ENCODE measurements at places on chromosomes 6 and 20. TPM values are rescaled to one million over a fixed set of nuclear protein-coding genes. Genes with fewer than 3 reads are reported as not detected.

The TPD52L1 gene
- 54.8 TPM for total RNA-seq

The ELOVL4 gene
- total RNA-seq, result 1.4 TPM

- no peak for DNase-seq
These were observed 23.3 kb downstream of the MTFR2 start for GRCh38 chr6:136226674-136227377.

- DNase-seq, result no peak
These were observed 56.6 kb downstream of the SLC23A2 start for GRCh38 chr20:4944518-4945313.

DNA sequence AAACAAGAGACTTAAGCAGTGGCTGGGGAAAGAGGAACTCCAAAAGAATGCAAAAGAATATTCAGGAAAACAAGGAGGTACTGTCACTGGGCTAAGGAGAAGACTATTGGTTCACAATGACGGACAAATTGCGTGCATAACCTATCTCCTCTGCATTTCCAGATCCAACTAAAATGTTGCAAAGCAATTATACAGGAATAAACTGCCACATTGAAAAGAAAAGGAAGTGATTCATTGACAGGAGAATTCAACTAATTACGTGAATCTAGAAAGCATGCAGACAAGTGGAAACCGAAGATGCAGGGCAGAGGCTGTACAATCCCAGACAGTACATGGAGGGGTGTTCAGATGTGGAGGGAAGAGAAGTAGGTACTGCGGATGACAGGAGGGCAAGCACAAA is 152.8 kb upstream of the RIPOR2 start:
- no peak for DNase-seq

GRCh38 chr6:79231666-79232065 is 2.8 kb downstream of the HMGN3 start:
- DNase-seq, result no peak

DNA sequence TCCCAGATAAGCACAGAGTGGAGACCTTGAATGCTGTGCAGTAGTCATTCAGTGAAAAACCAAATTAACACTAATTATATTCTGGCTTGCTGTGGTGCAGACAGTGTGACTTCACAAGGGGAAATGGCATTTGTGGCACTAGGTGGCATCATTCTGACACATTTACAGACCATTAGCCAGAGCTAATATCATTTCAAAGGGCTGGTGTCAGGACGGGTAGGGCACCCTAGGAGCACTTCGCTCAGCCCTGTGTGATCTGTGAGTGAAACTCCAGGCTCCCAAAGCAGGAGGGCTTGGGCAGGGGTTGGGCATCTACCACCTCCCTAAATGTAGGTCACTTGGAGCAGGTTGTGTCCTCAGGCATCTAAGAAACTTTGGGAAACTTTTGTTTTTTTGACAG is 555.8 kb downstream of the PKHD1 start:
- no peak for DNase-seq

DNA sequence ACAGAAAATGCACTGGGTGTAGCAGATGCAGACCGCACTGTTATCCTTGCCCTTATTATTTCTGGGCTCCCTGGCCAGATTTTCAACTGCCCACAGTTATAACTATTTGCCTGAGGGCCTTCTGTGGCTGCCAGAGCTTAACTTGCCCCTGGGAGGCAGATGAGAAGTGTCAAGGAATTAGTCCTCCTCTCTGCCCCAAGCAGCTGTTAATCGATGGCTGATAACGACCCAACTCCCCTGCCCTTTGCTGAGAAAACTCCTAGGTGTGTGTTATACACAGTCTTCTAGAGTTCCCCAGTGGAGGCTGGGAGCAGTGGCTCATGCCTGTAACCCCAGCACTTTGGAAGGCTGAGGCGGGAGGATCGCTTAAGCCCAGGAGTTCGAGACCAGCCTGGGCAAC is 44.4 kb upstream of the SHLD1 start:
- DNase-seq, result no peak

The ENTPD6 gene
- 53.3 TPM for total RNA-seq

- DNase-seq, result no peak
These were observed 28.4 kb downstream of the BMP7 start for GRCh38 chr20:57238089-57238488.

The TSHZ2 gene
- total RNA-seq, result 23.3 TPM

The MYB gene
- 0.89 TPM for total RNA-seq

GRCh38 chr6:144480473-144480872 is 195.3 kb downstream of the UTRN start:
- DNase-seq, result no peak

GRCh38 chr6:137166247-137167098 is 7.0 kb downstream of the IL22RA2 start:
- DNase-seq, result no peak

DNA sequence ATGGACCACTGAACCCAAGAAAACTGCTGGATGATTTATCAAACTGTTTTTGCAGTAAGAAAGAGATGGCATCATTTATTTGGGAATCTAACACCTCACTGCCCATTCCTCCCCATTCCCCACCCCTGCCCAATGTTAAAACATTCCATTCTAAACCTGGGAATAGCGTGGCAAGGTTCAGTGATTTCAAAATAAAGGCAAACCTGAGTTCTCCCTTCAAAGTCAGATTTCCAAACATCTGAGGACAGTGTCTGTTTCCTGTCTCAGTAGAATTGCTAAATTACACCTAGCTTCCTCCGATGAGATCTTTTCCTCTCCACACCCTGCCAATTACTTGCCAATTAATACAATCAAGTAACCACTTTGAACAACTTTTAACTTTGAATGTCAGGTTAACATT is 127.4 kb upstream of the ARMC2 start:
- DNase-seq, result no peak

The TINAG gene
- total RNA-seq, result not detected

Data from ureter (tissue), 1 donor.